ENCODE measurements at places on chromosomes 2 and 18.

DNA sequence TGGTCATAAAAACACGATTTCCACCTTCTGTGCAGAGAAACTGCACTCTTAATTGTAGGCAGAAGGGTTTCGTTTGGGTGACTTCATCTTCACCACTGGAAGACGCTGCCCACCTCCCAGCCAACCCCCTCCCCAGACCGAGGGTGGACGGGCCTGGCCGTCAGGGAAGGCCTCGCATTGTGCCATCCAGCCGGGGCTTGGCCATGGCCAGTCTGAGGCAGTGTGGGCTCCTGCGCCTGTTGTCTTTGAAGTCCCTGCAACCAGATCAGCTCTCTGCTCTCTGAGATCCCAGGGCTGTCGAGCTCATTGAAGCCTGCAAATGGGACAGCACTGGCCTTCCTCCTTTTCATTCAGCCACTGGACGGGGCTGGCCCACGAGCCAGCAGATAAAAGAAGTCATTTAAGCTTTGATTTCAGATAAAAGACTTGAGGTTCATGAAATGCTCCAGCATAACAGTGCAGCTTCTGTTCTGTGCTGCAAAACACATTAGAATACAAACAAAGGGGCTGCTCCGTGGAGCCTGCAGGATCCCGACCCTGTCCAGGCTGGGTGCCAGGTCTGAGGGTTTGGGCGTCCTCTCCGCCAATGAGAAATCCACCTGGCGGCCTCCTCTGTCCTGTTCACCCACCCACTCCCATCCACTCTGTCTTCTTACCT is 253.5 kb downstream of the LDLRAD4 start:
- H3K4me1 ChIP-seq = peaks cover 3% of the 10 kb centered on the region
- no peaks in the 10 kb centered on the region for H3K36me3 ChIP-seq
- H3K27me3 ChIP-seq = no peaks in the 10 kb centered on the region
- no peak overlapping the region for H3K27ac ChIP-seq

DNA sequence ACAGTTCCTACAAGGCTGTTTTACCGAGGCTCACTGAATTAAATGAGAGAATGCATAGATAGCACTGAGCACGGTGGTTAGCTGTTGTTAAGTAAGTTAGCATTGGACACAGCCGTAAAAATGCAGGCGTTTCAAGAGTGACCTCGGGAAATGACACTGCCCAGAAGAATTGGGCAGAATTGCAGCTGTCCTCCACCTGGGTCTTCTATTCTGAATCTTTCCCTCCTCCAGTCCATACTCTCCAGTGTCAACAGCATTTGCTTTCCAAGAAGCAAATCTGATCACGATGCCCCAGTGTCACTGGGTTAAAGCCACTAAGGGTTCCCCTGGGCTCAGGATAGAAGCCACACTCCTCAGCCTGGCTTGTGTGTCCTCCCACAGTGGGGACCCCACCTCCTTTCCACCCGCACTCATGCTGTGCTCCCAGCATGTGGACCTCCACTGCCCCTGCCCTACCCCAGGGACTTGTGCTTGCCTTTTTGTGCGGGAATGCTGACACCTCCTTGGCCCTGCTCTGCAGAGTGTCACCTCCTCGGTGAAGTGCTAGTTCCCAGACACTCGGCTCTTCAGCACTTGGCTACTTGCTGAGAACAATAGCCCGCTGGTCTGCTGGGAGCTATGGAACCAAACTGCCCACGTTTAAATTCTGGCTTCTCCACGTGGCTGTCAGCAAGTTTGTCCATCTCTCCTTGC is 135.0 kb downstream of the ANTXR1 start:
- no peak for DNase-seq
- H3K27me3 ChIP-seq = no peaks in the 10 kb centered on the region
- no peak overlapping the region for H3K27ac ChIP-seq
- H3K4me1 ChIP-seq = peaks cover 8% of the 10 kb centered on the region

DNA sequence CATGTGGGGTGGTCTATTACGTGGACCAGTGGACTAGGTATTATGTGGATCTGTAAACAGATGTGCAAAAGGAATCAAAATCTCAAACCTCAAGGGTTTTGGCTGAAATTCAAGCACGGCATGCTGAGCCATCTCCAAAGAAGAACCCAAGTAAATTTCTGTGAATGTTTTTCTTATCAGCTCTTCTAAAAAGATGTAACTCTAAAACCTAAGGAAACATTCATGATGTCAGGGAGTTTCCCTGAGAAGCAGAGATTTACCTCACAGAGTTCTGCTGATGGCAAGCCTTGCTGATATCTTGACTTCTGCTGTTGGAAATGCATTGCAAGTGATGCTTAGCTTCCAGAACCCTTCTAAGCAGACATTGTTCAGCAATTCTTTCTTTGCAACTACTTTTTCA is 21.6 kb downstream of the DSG4 start:
- no peak overlapping the region for H3K27ac ChIP-seq
- no peaks in the 10 kb centered on the region for H3K27me3 ChIP-seq
- H3K4me3 ChIP-seq = no peak overlapping the region
- no peak for DNase-seq

- H3K4me3 ChIP-seq = no peak overlapping the region
- DNase-seq = no peak
- H3K27ac ChIP-seq = no peak overlapping the region
- no peaks in the 10 kb centered on the region for H3K36me3 ChIP-seq
Observed at GRCh38 chr18:68399721-68400120, 315.2 kb downstream of the TMX3 start.

DNA sequence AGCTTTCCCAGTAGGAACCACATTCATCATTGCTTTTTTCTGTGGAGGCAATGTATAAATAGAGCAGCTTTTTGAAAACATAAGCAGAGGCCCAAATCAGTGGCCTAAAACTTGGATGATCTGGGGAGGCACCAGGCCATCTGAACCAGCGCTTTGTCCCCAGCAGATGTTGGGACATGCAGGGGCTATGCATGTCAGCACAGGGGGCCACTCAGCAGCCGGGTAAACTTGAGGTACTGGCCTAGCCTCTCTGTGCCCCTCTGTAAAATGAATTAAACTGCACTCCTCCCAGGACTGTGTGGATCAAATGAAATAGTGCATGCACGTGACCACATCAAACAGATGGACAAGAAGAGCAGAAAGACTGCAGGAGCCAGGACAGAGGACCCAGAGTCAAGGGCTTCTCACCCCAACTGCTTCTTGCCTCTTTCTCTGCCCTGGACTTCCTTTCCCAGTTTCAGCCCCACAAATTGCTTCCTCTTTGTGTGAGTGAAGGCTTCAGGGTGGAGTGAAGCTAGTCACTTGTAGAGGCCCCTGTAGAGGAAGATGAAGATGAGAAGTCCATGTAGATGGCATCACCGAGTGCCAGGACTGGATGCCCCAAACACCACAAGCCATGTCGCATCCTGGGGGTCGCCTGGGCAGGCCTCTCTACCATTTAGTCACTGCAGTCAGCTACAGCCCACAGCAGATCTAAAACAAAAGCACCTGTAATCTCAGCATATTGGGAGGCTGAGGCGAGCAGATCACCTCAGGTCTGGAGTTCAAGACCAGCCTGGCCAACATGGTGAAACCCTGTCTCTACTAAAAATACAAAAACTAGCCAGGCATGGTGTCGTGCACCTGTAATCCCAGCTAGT is 53.2 kb downstream of the IMPA2 start:
- no peak overlapping the region for H3K4me3 ChIP-seq
- DNase-seq = no peak
- no peaks in the 10 kb centered on the region for H3K27me3 ChIP-seq
- H3K27ac ChIP-seq = no peak overlapping the region

- H3K4me1 ChIP-seq = no peaks in the 10 kb centered on the region
- no peak for DNase-seq
- H3K27ac ChIP-seq = no peak overlapping the region
- H3K4me3 ChIP-seq = no peak overlapping the region
- no peaks in the 10 kb centered on the region for H3K36me3 ChIP-seq
Observed at GRCh38 chr2:151899156-151899555, 70.9 kb upstream of the ARL5A start.

DNA sequence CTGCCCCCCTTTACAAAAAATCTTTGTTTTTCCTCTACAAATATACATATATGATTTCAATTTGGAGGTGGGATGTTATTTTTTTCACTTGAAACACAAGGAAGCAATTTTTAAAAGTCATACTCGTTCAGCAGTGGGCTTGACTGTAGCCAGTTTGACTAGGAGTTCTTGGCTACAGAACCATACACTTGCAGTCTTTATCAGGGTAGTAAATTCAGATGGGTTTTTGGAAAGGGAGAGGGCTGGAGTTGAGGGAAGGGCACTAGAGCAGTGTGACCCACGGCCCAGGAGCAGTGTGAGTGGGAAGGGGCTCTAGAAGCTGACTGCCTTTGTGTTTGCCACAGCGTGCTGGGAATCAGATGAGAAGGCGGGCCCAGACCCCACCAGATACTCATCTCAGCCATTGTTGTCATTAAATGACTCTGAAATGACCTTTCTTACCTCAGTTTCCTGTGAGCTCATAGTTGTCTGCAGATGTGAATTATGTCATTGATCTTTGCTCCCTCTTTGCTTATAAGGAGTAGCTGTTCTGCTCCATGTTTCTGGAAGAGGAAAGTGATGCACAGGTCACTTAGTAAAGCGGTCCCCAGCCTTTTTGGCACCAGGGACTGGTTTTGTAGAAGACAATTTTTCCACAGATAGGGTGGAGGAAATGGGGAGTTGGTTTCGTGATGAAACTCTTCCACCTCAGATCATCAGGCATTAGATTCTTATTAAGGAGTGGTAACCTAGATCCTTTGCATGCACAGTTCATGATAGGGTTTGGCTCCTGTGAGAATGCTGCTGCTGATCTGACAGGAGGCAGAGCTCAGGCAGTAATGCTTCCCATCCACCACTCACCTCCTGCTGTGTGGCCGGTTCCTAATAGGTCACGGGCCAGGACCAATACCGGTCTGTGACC is 116.8 kb downstream of the SPTBN1 start:
- no peak overlapping the region for H3K4me3 ChIP-seq
- DNase-seq = no peak
- no peaks in the 10 kb centered on the region for H3K27me3 ChIP-seq
- H3K36me3 ChIP-seq = no peaks in the 10 kb centered on the region

- H3K4me3 ChIP-seq = no peak overlapping the region
- peak overlapping the region; percentile 28 for H3K27ac ChIP-seq
- DNase-seq = no peak
- H3K36me3 ChIP-seq = no peaks in the 10 kb centered on the region
Observed at GRCh38 chr2:38591152-38591551, 11.6 kb downstream of the HNRNPLL start.

DNA sequence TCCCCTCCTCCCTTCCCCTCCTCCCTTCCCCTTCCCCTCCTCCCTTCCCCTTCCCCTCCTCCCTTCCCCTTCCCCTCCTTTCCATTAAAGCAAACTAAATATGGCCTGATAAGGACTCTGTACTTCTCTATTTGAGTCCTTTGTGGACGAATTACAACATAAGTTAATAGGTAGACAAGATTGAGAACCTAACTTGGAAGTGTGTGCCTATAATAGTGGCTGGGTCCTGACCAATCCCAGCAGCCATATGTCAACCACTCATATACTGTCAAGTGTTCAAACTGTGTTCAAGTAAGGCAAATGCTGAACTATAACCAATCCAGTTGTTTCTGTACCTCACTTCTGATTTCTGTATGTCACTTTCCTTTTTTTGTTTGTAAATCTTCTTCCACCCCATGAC is 97.1 kb upstream of the RBMS1 start:
- no peak overlapping the region for H3K4me3 ChIP-seq
- H3K36me3 ChIP-seq = no peaks in the 10 kb centered on the region
- no peaks in the 10 kb centered on the region for H3K27me3 ChIP-seq

DNA sequence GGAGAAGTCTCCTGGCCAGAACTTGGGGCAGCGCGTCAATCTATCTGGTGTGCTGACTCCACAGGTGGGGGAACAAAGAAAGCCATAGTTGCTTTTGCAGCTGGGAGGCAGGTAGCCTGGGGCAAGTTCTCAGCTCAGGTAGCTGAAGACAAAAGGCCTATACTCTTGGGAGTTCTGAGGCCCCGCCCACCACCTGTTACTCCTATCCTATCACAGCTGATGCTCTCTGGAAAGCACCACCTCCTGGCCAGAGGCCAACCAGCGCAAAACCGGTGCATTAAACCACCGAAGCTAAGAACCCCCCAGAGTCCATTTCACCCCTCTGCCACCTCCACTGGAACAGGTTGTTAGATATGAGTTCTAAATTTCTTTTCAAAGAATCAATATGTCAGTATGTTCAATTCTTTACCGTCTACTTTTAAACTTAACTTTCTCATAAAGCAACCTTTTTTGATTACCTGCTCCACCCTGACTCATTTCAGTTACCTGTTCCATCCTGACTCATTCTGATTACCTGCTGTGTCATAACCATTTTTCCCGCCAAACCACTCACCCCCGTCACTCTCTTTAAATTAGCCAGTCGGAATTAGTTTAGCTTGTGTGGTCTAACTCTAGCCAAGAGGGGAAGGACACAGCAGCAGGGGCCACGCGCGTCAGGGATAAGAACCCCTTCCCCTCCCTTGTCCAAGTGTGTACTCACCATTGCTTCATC is 43.4 kb downstream of the UPP2 start:
- no peaks in the 10 kb centered on the region for H3K27me3 ChIP-seq
- DNase-seq = no peak
- H3K4me3 ChIP-seq = no peak overlapping the region
- no peaks in the 10 kb centered on the region for H3K4me1 ChIP-seq
- no peaks in the 10 kb centered on the region for H3K36me3 ChIP-seq

DNA sequence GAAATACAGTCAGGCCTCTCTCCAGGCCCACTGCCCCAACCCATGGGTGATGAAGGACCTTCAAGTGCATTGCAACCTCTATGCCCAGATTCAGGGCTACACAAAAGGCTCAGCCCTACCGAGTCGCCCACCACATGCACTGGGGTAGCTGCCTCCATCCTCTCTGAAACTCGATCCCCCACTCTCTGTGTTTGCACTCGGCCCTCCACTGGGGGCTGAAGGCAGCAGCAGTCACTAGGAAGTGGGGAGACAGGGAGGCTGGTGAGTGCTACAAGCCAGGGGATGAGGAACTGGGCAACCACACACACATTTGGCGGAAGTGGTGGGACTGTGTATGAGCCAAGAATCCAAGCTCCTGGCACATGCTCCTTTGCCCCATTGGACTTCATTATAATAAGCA is 94.6 kb downstream of the CERS6 start:
- H3K27me3 ChIP-seq = no peaks in the 10 kb centered on the region
- DNase-seq = no peak
- no peaks in the 10 kb centered on the region for H3K4me1 ChIP-seq
- H3K4me3 ChIP-seq = no peak overlapping the region

- no peak overlapping the region for H3K27ac ChIP-seq
- no peak overlapping the region for H3K4me3 ChIP-seq
- DNase-seq = no peak
Observed at GRCh38 chr2:8472545-8473323, 209.1 kb upstream of the ID2 start.

GRCh38 chr18:69715191-69715795 is 232.4 kb downstream of the CD226 start:
- H3K36me3 ChIP-seq = no peaks in the 10 kb centered on the region
- no peak overlapping the region for H3K4me3 ChIP-seq
- no peak for DNase-seq
- no peaks in the 10 kb centered on the region for H3K27me3 ChIP-seq
